ENCODE measurements at places on chromosomes 16 and 17.

DNA sequence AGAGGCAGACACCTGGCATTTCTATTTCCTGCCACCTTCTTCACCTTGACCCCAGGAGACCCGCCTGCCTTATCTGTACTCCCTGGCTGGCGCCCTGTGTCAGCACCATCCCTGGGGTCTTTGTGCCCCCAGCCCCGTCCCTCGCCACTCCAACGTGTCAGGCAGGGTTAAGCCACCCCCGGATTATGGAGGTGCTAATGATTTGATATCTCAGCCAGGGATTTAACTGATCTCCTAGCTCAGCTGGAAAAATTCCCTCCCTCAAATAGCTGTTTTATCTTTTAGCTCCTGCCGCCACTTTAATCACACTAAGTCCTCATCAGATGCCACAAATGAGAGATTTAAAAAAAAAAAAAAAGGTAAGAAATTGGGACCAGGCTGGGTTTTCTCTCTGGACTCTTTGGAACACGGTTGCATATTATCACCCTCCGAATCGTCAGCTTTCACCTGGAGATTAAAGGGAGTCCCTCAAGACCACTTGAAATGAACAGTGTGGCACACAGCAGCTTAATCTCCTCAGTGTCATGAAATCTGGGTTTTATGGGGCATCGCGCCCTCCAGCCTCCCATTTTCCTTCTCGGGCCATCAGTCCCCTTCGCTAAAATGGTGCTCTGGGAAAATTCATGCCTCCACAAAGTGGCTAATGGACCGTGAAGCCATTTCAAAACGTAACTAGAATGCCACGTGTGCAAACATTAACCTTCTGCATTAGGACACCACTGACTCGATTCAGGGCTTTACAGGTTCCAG, 26.2 kb upstream of the WFDC1 start:
- no peak for DNase-seq

DNA sequence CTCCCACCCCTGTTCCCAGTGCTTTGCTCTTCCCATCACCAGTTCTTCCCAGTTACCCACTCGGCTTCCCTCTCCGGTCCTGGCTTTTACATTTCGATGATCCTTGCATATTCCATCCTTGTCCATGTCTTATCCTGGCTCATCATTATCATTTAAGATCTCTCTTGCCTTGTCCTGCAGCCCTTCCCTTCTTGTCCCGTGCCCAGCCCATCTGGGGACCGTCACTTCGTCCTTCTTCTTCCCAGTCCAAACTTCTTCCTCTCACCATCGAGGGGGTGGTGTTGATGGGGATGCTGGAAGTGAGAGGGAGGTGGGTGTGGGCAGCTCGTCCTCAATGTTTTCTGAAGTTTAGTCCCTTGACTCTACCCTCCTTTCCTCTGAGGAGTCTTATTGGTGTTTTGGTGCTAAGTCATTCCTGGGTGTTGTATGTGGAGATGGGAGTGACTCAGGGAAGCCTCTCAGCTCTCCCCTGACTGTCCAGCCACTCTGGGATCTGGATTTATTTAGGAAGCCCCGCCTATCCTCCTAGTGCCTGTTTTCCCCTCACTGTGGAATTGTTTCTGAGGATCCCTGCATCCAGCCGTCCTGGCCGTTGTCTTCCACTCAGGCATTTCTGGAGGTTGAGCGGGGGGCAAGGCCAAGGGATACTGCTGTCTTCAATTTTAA, 975 bp downstream of the SNX29 start:
- no peak for DNase-seq

DNA sequence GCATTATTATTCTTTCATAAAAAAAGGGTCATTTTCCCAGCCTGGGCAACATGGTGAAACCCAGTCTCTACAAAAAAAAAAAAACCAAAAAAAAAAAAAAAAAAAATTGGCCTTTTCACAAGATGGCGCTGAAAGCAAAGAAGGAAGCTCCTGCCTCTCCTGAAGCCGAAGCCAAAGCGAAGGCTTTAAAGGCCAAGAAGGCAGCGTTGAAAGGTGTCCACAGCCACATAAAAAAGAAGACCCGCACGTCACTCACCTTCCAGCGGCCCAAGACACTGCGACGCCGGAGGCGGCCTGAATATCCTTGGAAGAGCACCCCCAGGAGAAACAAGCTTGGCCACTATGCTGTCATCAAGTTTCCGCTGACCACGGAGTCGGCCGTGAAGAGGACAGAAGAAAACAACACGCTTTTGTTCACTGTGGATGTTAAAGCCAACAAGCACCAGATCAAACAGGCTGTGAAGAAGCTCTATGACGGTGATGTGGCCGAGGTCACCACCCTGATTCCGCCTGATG, 4.9 kb upstream of the PGAP6 start:
- no peak for DNase-seq

DNA sequence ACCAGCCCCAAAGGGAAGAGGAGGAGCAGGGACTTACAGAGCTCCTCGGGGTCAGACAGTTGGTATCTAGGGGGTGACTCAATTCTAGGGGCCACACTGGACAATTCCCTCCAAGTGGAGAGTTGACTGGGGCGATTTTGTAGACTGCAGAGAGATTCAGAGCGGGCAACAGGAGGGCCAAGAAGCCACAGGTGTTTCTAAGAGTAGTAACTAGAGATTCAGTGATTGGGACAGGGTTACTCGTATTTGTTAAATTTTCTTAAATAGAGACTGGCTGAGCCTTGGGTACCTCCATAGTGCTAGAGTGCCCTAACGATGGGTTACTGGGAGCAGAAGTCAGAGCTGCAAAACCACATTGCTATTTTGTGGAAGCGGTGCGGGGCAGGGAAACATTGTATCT, 3.3 kb upstream of the INPP5K start:
- no peak for DNase-seq

Data from inflammatory macrophage treated with lipopolysaccharide for 1 hour (primary cell).